ENCODE measurements at places on chromosomes 1 and 21.

DNA sequence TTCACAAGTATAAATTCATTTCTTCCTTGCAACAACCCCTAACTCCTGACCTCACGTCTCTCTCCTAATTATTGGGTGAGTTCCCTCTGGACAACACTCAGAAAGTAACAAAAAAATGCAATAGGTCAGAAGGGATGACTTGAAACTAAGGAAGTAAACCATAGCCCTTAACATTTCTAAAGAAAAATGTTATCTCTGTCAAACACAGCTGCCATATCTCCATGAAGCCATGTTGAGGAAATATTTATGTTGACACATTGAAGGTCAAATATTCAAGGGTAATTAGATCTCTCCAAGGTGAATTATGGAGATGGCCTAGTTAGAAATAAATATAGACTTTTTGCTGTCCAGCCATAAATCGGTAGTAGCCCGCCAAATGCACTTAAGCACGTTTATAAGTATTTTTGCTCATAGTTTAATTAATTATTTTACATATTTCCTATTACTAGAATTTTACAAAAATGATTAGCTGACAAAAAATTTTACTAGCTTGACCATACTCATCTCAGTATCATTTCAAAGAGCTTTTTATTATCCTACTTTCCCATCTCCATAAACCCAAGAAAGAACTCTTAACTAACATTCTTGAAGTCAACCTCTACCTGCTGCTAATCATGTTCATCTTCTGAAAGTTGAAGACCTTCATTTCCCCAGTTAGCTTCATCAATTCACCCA, 160.1 kb upstream of the PKN2 start:
- no peak for DNase-seq

DNA sequence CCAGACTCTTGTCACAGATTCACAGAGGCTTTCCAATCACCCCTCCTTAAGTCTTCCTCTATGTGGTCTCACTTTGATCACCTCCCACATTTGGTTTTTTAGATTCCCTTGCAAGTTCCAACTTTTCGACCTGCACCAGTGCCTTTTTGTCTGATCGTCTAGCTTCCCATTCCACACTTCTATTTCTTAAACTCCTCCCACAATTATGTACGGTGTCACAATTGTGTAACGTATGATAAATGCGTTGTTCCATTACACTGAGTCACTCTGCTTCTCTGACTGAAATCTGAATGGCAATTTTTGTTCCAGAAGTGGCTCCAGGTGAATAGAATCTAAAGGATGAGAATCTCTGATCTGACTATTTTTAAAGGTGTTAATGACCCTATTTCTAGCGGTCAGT, 320.1 kb downstream of the LMX1A start:
- no peak for DNase-seq

- no peak for DNase-seq
These were observed 58.5 kb upstream of the BCL10 start for GRCh38 chr1:85334962-85335361.

DNA sequence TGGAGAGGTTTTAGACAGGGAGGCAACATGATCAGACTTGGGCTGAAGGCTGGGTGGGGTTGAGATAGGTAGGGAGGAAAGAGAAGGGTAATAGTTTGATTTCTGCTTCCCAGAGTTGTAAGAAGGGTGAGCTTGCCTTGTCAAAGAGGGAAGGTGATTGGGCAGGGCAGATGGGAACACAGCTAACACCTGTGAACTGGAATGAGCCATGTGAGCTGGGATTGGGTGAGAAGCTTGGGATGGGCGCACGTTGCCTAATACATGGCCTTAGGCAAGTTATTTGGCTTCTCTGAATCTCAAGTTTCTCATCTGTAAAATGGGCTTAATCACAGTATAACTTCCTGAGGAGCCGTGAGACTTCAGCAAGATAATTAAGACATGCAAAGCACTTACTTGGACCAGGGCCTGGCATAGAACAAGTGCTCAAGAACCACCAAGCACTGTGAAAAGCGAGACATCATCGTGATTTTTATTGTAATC, 33.8 kb upstream of the ID3 start:
- no peak for DNase-seq

DNA sequence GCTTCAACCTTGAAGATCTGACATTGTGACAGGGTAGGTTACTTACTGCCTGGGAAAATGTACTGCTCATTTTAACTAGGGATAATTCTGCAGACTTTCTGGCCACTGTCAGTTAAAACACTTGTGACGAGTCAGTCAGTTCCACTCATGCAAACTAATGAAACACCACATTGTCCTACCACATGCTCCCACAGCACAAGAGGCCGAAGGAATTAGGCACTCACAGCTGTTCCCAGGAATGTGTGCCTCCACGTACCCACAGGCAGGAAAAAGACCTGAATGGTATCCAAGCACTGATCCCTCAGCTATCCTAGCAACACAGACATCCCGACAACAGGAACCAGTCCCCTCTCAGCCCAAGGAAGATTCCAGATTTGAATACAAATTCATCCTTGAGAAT, 12.3 kb downstream of the BCAR3 start:
- DNase-seq: no peak
